Stimulated activated naive CD4-positive, alpha-beta T cell (primary cell): ENCODE measurements at places on chromosomes 13 and 19.

- DNase-seq: no peak
Observed at GRCh38 chr19:41218615-41219507, at the start of gene AXL. Gene AXL (plus strand): TSS chr19:41219223. CDS start chr19:41219393, 170 bp downstream.

- no peak for DNase-seq
Observed at GRCh38 chr13:29858231-29858630, 7.8 kb upstream of the UBL3 start.

DNA sequence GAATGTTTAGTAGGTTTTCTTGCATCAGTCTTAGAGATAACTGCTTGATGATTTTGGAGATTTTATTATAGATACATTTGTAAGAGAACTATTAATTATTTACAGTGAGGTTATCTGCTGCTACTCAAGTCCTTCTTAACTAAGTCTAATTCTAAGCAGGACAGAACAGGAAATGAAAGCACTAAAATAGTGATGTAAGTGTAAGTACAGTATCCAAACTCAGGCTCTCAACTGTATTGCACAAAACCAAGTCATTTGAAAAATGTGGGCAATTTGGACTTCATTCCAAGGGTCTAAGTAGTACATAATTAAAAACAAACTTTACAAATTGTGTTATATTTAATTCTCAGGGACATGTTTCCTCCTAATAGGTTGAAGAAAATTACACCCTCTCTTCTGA is 417.1 kb downstream of the ITGBL1 start:
- DNase-seq: no peak

GRCh38 chr13:112391746-112392145 is 15.6 kb downstream of the SPACA7 start:
- no peak for DNase-seq

DNA sequence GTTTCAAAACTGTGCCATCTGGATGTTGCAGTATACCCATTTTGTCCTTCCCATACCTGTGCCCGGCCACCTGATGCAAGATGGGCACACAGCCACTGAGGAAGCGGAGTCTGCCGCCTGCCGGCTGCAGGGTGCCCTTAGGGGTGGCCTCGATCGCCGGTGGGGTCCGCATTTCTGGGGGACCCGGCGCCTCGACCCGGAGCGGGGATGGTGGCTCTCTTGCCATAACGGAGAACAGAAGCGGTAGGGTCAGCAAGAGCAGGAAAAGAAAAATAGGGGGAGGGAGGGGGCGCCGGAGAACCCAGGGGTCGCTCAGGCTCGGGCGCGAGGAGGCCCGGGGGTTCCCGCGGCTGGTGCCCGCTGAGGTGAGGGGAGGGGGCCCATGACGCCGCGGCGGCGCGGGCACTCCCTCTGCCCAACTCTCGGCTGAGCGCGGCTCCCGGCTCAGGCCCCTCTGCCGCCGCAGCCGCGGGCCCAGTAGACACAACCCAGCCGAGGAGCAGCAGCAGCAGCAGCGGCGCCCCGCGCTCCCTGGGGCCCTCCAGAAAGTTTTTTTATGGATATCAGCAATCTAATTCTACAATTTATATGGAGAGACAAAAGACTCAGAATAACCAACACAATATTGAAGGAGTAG is 13.8 kb upstream of the CYP4F2 start:
- DNase-seq: no peak

DNA sequence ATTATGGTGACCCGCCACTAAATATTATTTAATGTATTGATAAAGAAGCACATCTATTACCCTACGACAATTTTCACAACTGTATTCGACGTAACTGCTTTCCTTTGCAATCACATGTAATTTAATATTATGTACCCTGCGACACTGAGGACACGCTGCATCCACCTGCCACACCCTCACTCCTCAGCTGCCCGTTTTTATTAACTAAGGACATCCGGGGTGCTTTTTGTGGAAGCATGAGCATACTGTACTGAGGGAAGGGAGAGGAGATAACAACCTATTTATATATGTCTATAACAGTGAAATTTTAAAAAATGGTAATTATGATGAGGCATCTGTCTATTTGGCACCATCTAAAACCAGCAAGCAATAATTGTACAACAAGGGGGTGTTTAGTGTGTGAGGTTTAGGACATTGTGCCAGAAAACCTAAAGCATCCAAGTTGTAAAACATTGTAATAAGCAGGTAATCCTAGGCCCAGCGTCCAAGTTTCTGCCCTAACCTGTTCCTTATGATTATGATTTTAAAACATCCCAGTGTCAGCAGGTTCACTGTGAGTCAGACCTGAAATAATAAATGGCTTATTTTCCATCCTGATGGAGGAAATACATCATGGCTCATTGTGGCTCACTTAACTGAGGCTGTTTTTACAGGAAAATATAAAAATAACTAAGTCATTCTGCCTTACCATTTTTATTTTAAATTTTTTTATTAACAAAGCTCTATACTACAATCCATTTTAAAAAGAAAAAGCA is 56.3 kb downstream of the FOXO1 start:
- DNase-seq: no peak

- no peak for DNase-seq
Observed at GRCh38 chr19:30631033-30631370, 258.8 kb downstream of the ZNF536 start.

DNA sequence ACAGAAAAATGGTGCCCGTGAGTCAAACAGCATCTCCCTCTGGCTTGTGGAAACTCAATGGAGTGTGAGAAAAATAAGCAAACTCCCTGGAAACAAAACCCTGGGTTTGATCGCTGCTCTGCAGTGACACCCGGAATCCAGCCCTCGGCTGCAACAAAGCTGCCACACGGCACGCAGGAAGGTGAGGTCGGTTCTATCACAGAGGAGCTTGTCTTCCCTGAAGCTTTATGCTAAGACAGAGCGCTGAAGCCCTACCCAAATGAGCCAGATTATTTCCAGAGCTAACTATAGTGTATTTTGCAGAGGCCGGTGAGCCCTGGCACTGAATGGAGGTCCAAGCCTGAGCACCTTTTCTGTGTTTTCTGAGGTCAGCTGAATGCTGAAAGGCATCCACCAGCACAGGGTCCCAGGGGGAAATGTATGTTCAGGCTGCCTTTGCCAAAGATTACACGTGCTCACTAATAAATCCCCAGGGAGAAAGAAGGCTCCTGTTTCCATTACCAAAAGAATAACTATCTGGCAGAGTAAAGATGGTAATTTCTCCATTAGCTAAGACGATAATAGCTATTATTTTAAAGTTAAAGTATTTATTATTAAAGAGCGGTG is 77.8 kb downstream of the TSHZ3 start:
- DNase-seq: no peak

DNA sequence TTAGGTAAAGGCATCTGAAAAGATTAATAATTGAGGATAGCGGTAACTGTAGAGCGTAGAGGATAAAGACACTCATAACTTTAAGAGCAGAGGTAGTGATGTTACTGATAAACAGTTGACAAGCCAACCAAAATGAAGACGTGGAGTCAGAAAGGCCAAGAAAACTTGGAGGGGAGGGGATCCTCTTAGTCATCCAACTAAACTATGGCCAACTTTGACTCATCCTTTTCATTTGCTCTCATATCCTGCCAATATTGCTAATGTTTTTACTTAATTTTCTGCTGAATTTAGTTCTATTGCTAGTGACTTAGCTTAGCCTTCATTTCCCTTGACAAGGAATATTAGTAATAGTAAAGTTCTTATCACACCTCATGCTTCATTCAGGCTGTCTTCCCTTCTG is 13.4 kb downstream of the ITGBL1 start:
- DNase-seq: no peak

- DNase-seq: no peak
Observed at GRCh38 chr13:41462427-41462826, 5.1 kb downstream of the RGCC start.

GRCh38 chr13:73998631-73999030 is 135.6 kb downstream of the KLF12 start:
- DNase-seq: no peak

DNA sequence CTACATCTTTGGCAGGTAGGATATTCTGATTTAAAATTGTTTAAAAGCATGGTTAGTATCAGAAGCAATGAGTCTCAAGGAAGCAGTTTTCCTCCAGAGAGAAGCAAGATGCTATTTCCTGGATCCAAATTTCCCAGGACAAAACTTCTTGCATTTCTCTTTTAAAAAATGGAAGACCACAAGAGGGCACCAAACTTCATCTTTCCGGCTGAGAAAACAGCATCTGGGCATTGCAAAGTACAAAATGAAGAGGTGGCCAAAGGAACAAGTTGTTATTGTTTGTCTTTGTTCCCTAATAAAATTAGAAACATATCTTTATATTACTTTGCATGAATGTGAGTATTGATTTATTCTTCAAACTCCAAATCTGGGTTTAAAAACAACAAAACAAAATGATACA is 60.0 kb upstream of the LRCH1 start:
- no peak for DNase-seq

DNA sequence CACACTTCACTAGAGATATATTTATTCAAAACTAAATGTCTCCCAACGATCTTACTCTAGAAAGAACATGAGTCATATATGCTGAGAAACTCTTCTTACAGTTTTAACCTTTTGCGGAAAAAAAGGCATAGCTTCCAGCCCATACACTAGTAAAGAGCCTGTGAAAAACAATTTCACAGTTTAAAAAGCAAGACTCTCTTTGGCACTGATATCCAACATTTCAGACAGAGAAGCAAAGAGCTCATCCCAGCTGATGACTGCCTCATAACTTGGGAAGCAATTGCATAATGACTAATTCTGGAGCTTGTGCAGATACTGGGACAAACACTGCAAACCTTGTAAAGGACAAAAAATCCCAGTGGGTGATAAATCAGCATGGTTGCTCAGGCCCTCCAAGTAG is 88.0 kb downstream of the ENOX1 start:
- DNase-seq: no peak

- no peak for DNase-seq
Observed at GRCh38 chr19:17865364-17866311, 5.9 kb downstream of the RPL18A start.

DNA sequence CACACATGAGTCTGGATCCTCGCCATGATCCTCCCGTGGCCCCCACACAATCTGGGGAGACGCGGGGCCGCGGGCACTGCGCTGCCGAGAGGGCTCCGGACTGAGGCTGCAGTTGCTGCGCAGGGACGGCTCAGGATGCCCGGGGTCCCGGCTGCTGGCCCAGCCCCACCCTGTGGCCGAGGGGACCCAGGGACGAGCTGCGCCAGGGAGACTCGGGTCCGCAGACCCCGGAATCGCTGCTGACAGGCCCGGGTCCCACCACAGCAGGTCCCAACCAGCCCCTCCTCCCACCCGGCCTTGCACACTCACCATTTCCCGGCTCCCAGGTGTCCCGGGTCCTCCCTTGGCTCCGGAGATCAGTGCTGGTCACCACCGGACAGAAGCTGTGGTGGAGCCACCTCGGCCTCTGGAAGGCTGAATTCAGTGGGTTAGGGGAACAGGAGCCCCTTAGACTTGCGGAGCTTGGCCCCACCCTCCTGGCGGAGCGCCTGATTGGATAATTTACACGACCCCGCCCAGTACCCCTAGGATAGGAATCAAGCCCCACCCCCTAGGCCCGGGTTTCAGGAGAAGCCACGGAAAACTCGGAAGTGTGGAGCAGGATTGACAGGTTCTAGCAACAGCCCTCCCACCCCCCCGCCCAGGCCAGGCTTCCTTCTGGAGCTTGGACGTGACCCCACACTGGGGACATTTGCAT is 57.4 kb downstream of the ZNF44 start:
- DNase-seq: no peak

- DNase-seq: no peak
Observed at GRCh38 chr13:76499891-76500290, 386.3 kb downstream of the KCTD12 start.

DNA sequence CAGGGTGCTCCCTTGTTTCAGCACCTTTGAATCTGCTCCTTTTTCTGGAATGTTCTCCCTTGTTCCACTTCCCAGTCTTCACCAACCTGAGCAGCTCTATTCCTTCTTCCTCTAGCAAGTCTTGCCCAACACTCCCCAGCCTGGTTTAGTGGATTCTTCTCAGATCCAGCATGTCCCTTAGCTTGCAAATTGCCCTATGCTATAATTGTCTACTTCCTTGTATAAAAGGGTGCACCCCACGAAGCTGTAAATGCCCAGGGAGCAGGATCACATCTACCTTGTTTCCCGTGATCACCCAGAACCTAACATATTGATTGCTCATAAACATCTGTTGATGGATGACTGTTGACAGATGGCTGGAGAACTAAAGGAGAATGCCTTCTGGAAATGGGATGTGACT is 93.2 kb upstream of the C1QTNF9B start:
- no peak for DNase-seq

- no peak for DNase-seq
Observed at GRCh38 chr13:52158629-52159158, 703 bp downstream of the NEK3 start.

DNA sequence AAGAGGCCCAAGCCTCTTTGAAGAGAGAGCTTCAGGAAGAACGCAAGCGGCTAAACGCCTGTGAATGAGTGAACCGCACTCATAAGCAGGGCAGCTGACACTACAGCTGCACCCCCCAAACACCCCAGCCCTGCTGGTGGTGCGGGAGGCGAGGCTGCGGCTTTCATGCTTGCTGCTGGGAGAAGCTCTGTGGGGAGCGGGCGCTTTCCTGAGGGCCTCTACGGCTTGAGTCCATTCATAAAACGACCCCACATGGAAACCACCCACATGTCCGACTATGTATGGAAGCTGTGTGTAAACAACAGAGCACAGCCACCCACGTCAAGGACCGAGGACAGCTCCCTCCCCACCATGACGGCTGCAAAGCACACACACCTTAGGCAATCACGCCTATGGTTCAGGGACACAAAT is 5.5 kb downstream of the AP3D1 start:
- no peak for DNase-seq

DNA sequence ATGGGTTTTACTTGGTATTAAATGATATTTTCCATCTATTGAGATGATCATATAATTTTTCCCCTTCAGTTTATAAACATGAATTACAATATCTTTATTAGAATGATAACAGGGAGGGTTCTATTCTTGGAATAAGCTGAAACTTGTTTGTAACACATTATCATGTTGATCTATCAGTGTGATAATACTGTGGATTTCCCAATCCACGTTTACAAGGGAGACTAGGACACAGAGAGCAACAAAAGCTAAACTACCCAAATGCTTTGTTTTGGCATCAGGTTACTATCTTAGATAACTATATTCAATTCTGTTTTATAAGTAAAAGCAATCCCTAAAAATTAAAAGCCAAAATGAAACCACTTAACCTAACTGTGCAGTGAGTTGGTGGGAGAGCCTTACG is 92.5 kb downstream of the TUBGCP3 start:
- DNase-seq: no peak

DNA sequence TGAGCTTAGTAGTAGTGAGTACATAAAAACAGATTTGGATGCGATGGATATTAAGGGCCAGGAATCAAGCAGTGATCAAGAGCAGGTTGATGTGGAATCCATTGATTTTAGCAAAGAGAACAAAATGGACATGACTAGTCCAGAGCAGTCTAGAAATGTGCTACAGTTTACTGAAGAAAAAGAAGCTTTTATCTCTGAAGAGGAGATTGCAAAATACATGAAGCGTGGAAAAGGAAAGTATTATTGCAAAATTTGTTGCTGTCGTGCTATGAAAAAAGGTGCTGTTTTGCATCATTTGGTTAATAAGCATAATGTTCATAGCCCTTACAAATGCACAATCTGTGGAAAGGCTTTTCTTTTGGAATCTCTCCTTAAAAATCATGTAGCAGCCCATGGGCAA is 11.4 kb downstream of the CHAMP1 start:
- no peak for DNase-seq
